CD8-positive, alpha-beta T cell (primary cell): ENCODE measurements at places on chromosomes 11 and 22. TPM values are rescaled to one million over a fixed set of nuclear protein-coding genes. Genes with fewer than 3 reads are reported as not detected.

The TEX12 gene
- total RNA-seq = not detected

The FAM118A gene
- total RNA-seq = 196 TPM

DNA sequence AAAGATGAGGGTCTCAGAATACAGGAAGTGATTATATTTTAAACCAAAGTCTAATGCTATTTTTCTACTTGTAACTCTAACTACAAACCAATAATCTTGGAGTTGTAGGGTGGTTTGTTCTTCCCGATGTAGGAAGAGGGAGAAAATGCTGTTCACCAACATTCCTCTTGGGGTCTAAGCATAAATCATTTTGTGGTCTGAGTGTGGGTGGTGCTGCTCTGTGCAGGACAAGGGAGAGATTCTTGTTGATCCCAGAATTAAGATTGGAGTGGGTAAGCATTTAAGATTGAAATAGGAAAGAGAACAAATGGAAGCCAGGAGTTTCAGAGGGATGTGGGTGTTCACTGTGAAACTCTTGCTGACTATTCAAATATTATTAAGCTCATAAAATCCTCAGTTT is 38.6 kb upstream of the MMP13 start:
- DNase-seq = no peak

- no peak for DNase-seq
Measured at GRCh38 chr11:106986261-106986660, 32.0 kb downstream of the GUCY1A2 start.

- DNase-seq = no peak
Measured at GRCh38 chr22:24414523-24414922, 12.9 kb upstream of the ADORA2A start.

DNA sequence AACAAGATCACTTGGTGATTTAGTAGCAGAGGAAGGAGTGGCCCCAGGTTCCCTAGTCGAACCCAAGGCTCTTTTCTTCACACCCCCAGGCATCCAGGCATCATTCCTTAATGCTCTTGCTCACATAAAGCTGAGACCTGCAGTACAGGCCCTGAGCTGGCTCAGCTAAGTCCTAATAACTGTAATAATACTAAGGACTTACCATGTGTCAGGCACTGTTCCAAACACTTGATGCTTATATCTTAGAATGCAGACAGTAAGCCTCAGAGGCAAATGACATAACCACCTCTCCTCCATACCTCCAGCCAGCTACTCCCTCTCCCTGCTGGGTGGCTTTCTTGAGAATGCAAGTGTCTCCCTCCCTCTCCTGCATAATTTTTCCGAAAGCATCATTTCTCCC is 33.2 kb downstream of the ANKK1 start:
- no peak for DNase-seq

GRCh38 chr22:50111056-50111455 is 21.2 kb downstream of the MOV10L1 start:
- no peak for DNase-seq

DNA sequence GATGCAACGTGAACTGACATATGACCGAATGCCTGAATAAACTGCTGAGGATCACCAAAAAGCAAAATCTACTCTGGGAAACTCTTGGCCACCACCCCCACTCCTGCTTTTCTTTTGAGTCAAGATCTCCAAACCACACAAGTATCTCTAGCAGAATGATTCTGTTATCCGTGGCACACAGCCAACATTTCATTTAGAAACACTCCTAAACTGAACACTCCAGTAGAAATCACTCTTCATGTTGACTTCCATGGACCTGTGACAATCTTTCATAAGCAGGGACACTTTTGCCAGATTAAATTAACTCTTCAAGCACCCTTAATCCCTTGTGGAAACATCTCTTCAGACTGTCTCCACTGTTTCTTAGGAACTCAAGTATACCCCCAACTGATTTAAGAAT is 44.4 kb downstream of the VSIG10L2 start:
- DNase-seq = no peak

GRCh38 chr22:45974498-45974897 is 2.5 kb downstream of the WNT7B start:
- DNase-seq = no peak
